Epithelial cell of umbilical artery (primary cell): ENCODE measurements at places on chromosomes 2 and 18. TPM values are rescaled to one million over a fixed set of nuclear protein-coding genes. Genes with fewer than 3 reads are reported as not detected.

The DCC gene
- total RNA-seq, result under 0.01 TPM in 1 of 2 replicates, not detected in the other

The RAPGEF4 gene
- total RNA-seq, result 10.4 and 15.0 TPM in 2 replicates

The GPN1 gene
- 48.1 and 59.3 TPM in 2 replicates for total RNA-seq

The ALPI gene
- not detected in 2 replicates for total RNA-seq

The APCDD1 gene
- under 0.01 TPM in 1 of 2 replicates, not detected in the other for total RNA-seq

The DUSP11 gene
- total RNA-seq, result 28.1 and 28.3 TPM in 2 replicates

The MRO gene
- total RNA-seq, result not detected in 2 replicates

The C2orf81 gene
- 0.46 and 0.65 TPM in 2 replicates for total RNA-seq

The NAT8 gene
- not detected in 2 replicates for total RNA-seq

The PTGR3 gene
- total RNA-seq, result 5.8 and 8.4 TPM in 2 replicates

The LHCGR gene
- total RNA-seq, result not detected in 2 replicates

The CD28 gene
- not detected in 2 replicates for total RNA-seq

The C1D gene
- total RNA-seq, result 36.5 and 37.7 TPM in 2 replicates

The CNRIP1 gene
- 43.8 and 48.1 TPM in 2 replicates for total RNA-seq

The ZAP70 gene
- not detected in 2 replicates for total RNA-seq

The LYPD1 gene
- total RNA-seq, result 2.9 and 19.5 TPM in 2 replicates

The E2F6 gene
- 11.6 and 14.6 TPM in 2 replicates for total RNA-seq

The CFAP53 gene
- total RNA-seq, result 0.30 and 0.32 TPM in 2 replicates

The CDH2 gene
- 74.1 and 135 TPM in 2 replicates for total RNA-seq

The C2orf72 gene
- not detected in 2 replicates for total RNA-seq

The ABCG5 gene
- total RNA-seq, result not detected in 2 replicates

The IL37 gene
- total RNA-seq, result not detected in 2 replicates

The CPO gene
- 0.32 TPM in 1 of 2 replicates, not detected in the other for total RNA-seq

The MYO3B gene
- under 0.01 TPM in 1 of 2 replicates, not detected in the other for total RNA-seq

The DNER gene
- under 0.01 TPM in 1 of 2 replicates, not detected in the other for total RNA-seq

The CXCR1 gene
- not detected in 2 replicates for total RNA-seq

The KLHL14 gene
- total RNA-seq, result not detected in 2 replicates

The NEMP2 gene
- total RNA-seq, result 2.6 and 6.2 TPM in 2 replicates

The TCF7L1 gene
- total RNA-seq, result 2.3 and 2.4 TPM in 2 replicates

The BCL11A gene
- under 0.01 TPM in 2 replicates for total RNA-seq
